ENCODE measurements at places on chromosomes 2 and 18.

GRCh38 chr18:43994381-43994780 is 686.3 kb upstream of the SETBP1 start:
- no peak for DNase-seq

DNA sequence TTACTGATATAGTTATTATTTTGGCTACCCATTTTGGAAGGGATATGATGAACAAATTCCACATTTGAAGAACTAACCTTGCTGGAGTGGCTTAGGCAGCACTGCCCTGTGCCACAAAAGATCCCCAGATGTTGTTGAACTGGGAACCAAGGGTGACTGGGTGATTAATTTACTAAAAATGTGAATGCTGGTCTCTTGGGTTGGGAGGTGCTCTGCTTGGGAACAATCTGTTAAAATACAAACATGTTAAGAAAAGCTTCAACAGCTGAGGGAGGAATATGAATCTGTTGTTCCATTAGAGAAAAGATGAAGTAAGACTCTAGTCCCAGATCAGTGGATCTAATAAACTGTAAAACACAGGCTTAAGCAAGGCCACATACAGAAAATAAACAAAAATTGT is 1860.1 kb downstream of the SUCLG1 start:
- DNase-seq = no peak

- DNase-seq = no peak
Measured at GRCh38 chr2:6231166-6231565, 539.0 kb downstream of the SOX11 start.

DNA sequence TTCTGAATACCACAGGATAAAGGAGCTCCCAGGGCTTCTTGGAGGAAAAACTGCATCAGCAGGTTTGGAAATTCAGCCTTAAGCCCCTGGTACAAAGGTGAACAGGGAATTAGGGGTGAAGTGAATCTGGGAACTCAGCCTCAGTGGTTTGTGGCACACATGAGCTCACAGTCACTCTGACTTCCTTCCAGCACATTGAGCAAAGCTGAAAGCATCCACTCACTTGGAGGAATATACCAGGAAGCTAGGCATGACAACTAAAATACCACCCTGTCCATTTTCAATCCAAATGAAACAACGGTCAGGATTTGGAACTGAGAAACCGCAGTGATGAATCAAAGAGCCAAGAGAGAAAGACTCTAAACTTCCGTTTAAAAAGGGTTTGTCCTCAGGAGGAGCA is 216.1 kb downstream of the ICOS start:
- no peak for DNase-seq

DNA sequence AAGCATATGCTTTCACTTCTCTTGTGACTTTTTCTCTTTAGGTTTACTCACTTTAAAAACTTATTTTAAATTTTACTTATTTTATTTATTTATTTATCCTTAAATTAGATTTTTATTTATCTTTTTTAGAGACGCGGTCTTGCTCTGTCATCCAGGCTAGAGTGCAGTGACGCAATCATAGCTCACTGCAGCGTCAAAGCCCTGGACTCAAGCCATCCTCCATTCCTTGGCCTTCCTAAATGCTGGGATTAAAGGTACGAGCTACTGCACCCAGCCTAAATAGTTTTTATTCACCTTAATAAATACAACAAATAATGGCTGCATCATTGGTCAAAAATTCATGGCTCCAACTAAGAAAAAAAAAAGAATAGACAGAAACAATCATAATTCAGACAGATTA is 415.7 kb upstream of the FIGN start:
- no peak for DNase-seq

DNA sequence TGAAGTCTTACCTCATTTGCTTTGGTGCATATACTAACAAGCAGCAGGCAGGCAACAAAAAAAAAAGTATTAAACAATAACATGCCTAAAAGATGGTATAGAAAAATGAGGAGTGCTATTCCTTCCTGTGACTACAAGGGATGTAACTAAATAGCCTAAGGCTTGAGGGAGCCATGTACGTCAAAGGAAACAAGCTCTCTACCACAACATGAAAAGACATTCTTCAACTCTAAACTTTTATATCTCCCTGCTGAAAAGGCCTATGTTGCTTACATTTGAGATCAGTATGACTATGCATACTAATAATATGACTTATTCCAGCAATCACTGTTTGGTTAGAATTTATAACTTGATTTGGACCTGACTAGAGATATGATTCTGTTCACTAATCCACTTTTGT is 347.9 kb downstream of the ADCYAP1 start:
- DNase-seq = no peak

Data from GM13977 (cell line).